Activated T-cell treated with anti-CD3 and anti-CD28 coated beads for 4 hours (primary cell): ENCODE measurements at places on chromosomes 1 and 21.
A peak's percentile ranks its signal among the peaks of the same experiment; 100 is the strongest.

DNA sequence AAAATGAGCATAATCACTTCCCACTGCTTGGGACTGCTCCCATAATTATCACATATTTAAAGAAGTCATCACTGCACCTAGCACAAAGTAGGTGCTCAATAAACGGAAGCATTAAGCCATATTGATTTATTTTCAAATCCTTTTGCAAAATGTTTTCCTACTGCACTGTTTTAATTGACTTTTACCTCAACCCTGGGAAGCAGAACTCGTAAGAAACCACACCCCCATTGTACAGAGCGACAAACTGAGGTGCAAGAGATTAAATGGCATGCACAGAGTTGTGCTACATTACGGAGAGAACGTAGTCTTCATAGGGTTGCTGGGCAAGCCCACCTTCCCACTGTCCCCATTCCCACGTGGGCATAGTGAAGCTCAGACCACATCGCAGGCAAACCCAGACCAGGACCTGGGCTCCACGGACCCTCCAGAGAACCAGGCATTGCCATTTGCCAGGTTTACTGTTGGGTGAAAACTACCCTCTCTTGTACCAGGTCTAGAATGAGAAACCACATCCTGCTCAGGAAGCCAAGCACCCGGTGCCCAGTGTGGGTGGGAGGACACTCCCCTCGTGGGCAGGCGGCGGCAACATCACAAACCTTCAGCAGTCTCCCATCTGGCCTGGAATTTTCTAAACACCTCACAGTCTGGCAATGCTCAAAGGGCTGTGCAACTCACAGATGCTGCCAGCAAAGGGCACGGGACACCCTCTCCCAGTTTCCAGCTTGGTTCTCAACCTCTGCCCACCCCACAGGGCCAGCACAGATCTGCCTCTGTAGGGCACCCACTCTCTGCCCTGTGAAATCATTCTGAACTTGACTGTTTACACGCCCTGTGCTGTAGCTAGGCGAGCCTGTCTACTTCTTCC, 8.2 kb downstream of the IFFO2 start:
- peak; percentile 45 for DNase-seq

DNA sequence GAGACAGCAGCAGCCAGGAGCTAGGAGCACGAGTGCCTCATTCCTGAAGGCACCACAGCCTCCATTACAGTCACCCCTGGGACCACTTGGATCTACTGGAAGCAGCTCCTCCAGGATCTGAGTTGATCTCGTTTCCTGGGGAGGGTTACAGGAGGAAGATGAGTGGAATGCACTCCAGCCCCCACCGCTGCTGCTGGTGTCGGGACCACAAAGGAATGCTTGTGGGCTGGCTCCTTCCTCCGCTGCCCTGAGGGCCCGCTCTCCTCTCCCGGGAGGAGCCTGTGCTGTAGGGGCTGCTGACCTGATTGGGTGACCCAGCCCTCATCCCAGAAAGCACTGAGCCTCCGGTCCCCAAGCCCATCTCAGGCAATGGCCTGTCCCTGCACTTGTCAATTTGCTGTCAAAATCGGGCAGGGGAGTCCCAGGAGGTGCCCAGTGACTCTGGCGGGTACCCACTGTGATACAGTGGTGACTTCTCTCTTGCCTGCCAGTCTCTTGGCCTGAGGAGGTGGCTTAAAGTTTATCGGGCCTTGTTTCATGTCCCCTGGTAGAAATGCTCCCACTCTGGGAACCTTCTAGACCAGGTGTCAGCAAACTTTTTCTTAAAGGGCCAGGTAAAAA, 23.1 kb downstream of the IL10RB start:
- DNase-seq = no peak

DNA sequence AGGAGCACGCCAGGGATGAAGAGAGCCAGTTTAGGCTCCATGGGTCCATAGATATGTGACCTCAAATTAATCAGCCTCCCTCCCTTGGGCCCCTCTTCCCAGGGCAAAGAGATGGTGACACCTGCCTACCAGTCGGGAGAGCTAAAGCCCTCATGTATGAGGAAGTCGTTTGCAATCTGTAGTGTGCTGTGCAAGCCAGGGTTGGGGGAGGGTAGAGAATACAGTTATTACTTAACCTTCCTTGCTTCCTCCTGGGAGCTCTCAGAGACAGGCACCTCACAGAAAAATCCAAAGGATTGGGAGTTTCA, 4.0 kb downstream of the PGLYRP4 start:
- no peak for DNase-seq

GRCh38 chr21:35027563-35028450, 21.3 kb downstream of the RUNX1 start:
- no peak for DNase-seq
